ENCODE measurements at places on chromosomes 2 and 18.

DNA sequence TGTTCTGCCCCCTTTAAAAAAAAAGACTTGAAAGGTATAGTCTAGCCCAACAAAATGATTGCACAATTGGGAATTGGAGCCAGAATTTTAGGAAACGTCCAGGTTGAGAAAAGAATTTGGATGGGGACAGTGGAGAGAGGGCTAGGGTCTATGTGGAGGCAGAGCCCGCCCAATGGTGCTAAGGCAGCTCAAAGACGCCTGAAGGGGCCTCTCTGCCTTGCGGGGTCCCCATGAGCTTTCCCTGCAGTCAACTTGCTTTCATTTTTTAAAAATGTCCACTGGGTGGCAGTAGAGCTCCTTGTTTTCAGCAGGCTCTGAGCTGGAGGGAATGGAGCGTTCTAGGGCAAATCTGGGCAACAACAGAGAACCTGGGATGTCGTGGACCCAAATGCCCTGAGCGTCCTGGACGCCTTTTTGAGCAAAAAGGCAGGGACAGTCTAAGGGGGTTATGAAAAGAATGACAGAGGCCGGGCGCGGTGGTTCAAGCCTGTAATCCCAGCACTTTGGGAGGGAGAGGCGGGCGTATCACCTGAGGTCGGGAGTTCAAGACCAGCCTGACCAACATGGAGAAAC is 40.2 kb upstream of the ITM2C start:
- peak; percentile 21 for DNase-seq

DNA sequence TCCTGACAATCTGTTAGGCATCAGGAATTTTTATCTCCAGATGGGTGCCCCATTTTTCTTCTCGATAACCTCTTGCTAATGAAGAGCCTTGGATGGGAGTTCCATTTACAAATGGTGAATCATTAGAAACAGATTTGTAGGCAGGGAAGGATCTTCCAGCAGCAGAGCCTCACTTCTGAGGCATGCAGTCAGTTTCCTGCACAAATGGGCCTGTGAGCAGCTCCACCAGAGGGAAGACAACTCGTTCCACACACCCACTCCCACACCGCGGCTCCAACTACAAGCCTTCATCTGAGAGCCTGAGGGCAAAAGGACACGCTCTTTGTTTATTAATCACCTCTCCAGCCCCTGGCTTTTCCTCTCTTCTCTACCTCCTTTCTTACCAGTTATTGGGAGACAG is 108.5 kb downstream of the CTAGE1 start:
- DNase-seq: no peak

DNA sequence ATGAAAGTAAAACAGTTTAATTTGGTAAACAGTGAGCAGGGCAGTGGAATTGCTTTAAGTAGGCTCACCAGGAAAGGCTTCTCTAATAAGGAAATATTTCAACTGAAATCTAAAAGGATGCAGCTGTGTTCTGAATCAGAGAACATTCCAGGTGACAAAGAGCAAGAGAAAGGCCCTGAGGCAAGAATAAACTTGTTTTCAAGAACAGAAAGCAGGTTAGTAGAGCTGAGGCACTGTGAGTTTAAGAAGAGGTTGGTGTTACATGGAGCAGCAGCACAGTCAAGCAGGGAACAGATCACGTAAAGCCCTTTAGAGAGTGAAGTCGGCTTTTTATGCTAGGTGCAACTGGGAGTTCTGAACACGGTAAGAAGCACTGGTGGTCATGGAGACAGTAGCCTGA is 57.0 kb upstream of the SCN1A start:
- no peak for DNase-seq

- no peak for DNase-seq
Measured at GRCh38 chr2:7572450-7572849, 655.2 kb downstream of the RNF144A start.

- DNase-seq: no peak
Measured at GRCh38 chr18:7307526-7307925, 76.6 kb downstream of the LRRC30 start.

DNA sequence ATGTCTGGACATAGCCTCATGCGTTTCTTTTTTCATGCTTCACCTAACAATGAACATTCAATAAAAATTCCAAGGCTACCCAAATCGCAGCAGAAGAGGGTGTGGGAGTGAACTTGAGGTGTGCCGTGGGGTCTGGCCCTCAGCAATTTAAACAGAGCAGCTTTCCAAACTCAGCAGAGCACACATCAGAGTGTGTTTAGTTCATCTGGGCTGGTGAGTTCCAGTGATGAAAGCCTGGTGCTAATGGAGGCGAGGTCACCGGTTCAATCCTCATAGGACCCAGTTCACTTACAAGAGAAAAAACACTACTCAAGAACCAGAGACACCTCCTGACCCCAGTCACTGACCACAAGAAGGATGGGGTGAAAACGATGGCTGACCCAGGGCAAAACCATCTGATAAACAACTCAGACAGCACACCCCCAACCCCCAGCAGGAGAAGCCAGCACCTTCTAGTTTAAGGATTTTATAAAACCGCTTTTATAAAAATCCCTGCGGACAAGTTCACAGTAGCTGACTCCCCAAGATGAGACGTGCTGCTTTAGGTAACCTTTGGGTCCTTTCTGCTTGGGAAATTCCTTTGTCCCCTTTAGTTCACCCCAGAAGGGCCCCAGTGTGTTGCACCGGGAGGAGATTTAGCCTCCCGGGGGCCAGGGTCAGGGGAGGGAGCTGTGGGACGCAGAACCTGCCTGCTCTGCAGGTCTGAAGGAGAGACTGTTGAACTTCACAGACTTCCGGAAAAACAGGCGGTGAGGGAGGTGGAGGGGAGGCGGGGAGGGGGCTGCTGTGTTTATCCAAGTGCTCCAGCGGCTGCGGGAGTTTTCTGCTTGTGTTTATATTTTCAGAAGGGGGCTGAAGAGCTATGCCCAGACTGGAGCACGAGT is 152.7 kb upstream of the SOX11 start:
- no peak for DNase-seq

DNA sequence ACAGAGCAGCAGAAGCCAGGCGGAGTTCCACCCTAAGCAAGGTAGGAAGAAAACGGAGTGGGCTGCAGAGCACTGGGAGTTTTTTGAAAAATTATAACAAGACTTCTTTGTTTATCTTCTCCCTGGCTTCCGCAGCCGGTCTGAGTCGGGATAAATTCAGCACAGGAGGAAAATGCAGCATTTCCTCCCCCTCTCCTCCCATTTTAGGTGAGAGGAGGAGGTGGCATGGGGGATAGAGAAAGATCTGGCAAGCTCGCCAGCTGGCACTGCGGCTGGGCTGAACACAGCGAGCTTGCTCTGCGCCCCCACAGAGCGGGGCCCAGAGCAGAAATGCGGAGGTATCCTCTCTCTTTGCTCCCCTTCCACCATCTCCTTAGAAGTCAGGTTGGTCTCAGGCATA is 17.7 kb upstream of the CHRNA1 start:
- DNase-seq: no peak

DNA sequence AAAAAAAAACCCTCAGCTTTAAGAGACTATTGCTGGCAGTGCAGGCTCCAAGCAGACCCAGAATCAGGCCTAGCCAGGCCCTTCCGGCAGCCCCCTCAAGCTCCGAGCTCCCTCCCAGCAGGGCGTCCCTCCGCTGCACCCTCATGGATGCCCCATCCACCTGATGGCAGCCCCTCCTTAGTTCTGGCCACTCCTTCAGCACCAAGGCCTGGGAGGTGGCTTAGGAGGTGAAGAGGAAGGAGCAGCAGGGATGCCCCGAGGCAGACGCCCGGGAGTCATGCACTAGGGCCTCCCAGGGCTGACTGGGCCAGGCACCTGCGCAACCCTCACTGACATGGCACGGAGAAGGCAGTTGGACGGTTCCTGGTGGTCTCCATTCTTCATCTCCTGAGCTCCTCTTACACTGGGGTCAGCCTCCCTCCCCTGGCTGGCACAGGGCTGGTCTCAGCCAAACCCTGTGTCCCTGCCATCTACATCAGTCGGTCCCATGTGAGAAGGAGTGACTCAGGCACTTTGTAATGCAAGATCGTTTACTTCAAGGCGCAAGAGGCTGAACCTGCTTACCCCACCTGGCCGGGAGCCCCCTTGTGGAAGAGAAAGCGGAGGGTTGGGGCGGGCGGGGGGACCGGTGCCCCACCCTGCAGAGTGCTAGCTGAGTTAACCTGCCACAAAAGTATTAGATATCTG is 53.5 kb upstream of the ID2 start:
- DNase-seq: no peak

- DNase-seq: no peak
Measured at GRCh38 chr2:64173156-64174135, 29.2 kb upstream of the PELI1 start.

Data from activated T-helper 9 cell treated with anti-CD3 and anti-CD28 coated beads, Interleukin-2, amount 50 U/mL, for 16 hours (primary cell).